WTC11 (cell line): ENCODE measurements at places on chromosomes 6 and 20.
A peak's percentile ranks its signal among the peaks of the same experiment; 100 is the strongest.

DNA sequence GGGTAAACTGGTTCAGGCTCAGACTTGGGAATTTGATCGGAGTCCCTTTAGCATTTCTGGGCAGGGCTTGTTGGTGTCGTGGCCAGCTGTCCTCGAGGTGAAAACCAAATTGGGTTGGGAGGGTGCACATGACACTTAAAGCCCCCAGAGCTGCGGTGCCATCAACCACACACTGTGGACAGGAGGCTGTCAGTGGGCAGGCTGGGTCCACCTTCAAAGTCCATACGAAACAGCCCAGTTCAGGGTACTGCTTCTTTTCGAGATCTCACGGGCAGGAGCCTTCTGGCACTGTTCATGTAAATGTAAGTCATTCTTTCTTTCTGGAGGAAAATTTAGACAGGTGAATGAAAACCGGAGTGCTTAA is 7.0 kb downstream of the SYNJ2 start:
- H3K4me1 ChIP-seq, result peaks cover 68% of the 10 kb centered on the region
- DNase-seq, result no peak
- no peak overlapping the region for H3K4me3 ChIP-seq
- H3K36me3 ChIP-seq, result 0 out of 2 replicates have a peak, but pooled peaks cover 3% of the 10 kb centered on the region
- H3K27ac ChIP-seq, result 0 out of 2 replicates have a peak overlapping the region, but pooled peaks have one; percentile 23

GRCh38 chr20:15925376-15925775 is 647.9 kb downstream of the KIF16B start:
- H3K27ac ChIP-seq, result no peak overlapping the region
- no peaks in the 10 kb centered on the region; the same call in 1 of the 2 replicates for H3K27me3 ChIP-seq
- no peaks in the 10 kb centered on the region for H3K36me3 ChIP-seq

DNA sequence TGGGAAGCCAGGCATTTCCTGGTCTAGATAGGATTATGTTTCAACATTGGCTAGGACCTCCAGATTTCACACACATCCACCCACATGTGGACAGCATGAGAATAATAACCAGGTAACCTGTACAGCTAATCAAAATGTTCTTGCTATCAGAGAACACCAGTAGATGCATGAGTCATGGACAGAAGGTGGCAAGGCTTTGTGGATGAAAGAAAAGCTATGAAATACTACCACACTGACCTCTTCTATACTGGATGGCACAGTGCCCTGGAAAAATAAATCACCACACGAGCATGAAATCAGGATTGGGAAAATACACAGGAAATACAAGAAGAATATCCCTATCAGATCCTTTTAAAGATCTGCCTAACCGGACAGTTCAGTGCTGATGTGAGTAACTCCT is 113.0 kb downstream of the GMDS start:
- peaks cover 31% of the 10 kb centered on the region for H3K4me1 ChIP-seq
- DNase-seq, result no peak
- H3K27me3 ChIP-seq, result no peaks in the 10 kb centered on the region
- H3K4me3 ChIP-seq, result no peak overlapping the region
- H3K27ac ChIP-seq, result no peak overlapping the region

DNA sequence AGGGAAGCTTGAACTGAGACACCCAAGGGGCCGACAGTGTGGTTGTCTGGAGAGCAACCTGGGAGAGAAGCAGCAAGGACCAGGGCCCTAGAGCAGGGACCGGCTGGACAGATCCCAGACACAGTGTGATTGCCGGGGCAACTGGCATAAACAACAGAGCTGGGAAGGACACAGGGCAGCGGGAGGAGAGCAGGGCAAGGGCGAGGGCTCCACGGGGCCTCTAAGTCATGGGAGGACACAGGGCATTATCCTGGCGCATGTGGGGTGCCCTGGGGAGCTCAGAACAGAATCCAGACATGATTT is 31.1 kb upstream of the CCR6 start:
- no peak for DNase-seq
- H3K4me1 ChIP-seq, result peaks cover 6% of the 10 kb centered on the region
- no peak overlapping the region for H3K4me3 ChIP-seq
- H3K36me3 ChIP-seq, result peaks cover 13% of the 10 kb centered on the region
- peaks cover 4% of the 10 kb centered on the region for H3K27me3 ChIP-seq

- no peaks in the 10 kb centered on the region for H3K36me3 ChIP-seq
- no peaks in the 10 kb centered on the region for H3K27me3 ChIP-seq
- no peak for DNase-seq
- no peak overlapping the region for H3K4me3 ChIP-seq
- no peaks in the 10 kb centered on the region for H3K4me1 ChIP-seq
These were observed 23.4 kb downstream of the IL22RA2 start for GRCh38 chr6:137150072-137150471.

- peaks cover 16% of the 10 kb centered on the region for H3K36me3 ChIP-seq
- no peaks in the 10 kb centered on the region for H3K27me3 ChIP-seq
- no peak overlapping the region for H3K4me3 ChIP-seq
- peaks cover under 1% of the 10 kb centered on the region for H3K4me1 ChIP-seq
These were observed 129.6 kb downstream of the SYNDIG1 start for GRCh38 chr20:24598996-24599395.
